Kidney epithelial cell (primary cell): ENCODE measurements at places on chromosomes 12 and 14. TPM values are rescaled to one million over a fixed set of nuclear protein-coding genes. Genes with fewer than 3 reads are reported as not detected.

DNAJC22 gene
- 1.2 and 1.6 TPM in 2 replicates for total RNA-seq

DNA sequence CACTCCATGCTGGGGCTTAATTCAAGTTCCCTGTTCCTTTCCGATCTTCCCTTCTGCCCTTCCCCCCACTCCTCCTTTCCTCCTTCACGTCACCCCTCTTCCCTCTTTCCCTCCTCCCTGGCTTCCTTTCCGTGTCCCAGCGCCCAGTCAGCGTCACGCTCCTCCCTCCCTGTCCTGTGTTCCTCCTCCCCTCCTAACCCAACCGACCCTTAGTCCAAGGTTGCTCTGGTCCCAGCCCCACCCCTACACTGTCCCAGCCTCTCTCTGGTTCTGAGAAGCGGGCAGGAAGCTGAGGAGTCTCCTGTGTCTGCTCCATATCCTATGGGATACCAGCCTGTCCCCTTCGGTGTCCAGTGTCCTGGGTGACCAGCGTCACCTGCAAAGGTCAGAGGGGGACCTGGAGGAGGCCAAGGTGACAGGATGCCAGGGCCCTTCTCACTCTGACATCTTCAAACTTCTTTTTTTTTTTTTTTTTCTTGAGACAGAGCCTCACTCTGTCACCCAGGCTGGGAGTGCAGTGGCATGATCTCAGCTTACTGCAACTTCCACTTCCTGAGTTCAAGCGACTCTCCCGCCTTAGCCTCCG is 56.2 kb upstream of the TSPAN9 start:
- DNase-seq, result no peak

SYT1 gene
- 7.4 and 8.8 TPM in 2 replicates for total RNA-seq

MLF2 gene
- total RNA-seq, result 190 and 216 TPM in 2 replicates

GRCh38 chr14:21263284-21264024 is 5.8 kb downstream of the HNRNPC start:
- DNase-seq, result no peak

CMTM5 gene
- not detected in 2 replicates for total RNA-seq

GPR132 gene
- total RNA-seq, result 1.7 and 1.9 TPM in 2 replicates

GRCh38 chr14:50943943-50944646 is at the start of gene PYGL:
Gene PYGL (minus strand): TSS chr14:50944483. CDS start chr14:50944403, 80 bp downstream.
- DNase-seq, result no peak

- no peak for DNase-seq
Measured at GRCh38 chr14:55136885-55137786, 8.1 kb downstream of the LGALS3 start.

RIMBP2 gene
- total RNA-seq, result 0.50 and 0.82 TPM in 2 replicates

NRDE2 gene
- 9.3 and 18.3 TPM in 2 replicates for total RNA-seq

TEAD4 gene
- total RNA-seq, result 37.9 and 38.6 TPM in 2 replicates

- DNase-seq, result no peak
Measured at GRCh38 chr12:8609061-8609570, 3.5 kb downstream of the AICDA start.

OTUB2 gene
- total RNA-seq, result 6.4 and 8.3 TPM in 2 replicates

DNA sequence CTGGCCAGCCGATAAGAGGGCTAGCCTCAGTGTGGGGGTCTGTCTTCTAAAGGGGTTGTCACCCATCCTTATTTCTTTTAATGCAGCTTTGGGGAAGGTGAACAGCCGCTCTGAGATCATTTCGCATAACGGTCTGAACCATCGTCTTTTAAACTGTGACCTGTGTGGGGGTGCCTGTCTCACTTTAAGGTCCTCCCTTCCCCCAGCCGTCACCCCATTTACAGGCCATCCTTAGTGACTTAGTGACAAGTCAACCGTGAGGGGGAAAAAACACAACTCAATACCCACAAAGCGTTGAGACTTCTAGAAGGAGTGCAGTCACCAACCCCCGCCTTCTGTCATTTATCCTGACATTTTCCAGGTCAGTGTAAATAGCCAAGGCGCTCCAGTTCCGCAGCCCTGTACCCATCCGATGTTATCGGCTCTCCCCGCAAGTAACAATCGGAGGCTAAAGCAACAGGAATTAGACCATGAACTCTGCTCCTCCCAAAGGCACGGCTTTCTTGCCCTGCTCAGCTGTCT is 505 bp upstream of the DENND5B start:
- no peak for DNase-seq

- DNase-seq, result no peak
Measured at GRCh38 chr12:77388445-77389265, 323.3 kb upstream of the E2F7 start.

KLRC3 gene
- total RNA-seq, result not detected in 2 replicates

ESPL1 gene
- total RNA-seq, result 2.2 and 4.0 TPM in 2 replicates

GRCh38 chr14:42980419-42980818 is 1373.7 kb downstream of the LRFN5 start:
- DNase-seq, result no peak

- DNase-seq, result no peak
Measured at GRCh38 chr12:10717410-10717809, 5.7 kb downstream of the YBX3 start.

DNA sequence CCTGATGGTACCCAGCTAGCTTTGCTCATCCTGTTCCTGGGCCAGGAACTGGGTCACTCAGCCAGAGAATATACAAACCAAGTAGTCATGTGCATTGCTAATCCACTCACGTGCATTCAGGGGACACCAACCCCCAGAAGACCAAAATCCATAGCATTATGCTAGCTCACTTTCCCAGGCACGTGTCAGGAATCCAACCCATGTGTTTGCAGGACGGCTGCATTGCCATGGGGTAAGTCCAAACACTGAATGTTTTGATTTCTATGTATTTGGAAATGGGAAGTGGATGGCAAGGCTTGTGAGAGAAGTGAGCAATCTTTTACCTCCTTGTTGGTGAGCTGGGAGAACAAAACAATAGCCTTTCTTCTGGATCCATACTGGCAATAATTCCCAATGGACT is 87.1 kb upstream of the FOXN3 start:
- no peak for DNase-seq

SERPINA10 gene
- not detected in 2 replicates for total RNA-seq

MGAT2 gene
- 38.5 and 45.2 TPM in 2 replicates for total RNA-seq

DNA sequence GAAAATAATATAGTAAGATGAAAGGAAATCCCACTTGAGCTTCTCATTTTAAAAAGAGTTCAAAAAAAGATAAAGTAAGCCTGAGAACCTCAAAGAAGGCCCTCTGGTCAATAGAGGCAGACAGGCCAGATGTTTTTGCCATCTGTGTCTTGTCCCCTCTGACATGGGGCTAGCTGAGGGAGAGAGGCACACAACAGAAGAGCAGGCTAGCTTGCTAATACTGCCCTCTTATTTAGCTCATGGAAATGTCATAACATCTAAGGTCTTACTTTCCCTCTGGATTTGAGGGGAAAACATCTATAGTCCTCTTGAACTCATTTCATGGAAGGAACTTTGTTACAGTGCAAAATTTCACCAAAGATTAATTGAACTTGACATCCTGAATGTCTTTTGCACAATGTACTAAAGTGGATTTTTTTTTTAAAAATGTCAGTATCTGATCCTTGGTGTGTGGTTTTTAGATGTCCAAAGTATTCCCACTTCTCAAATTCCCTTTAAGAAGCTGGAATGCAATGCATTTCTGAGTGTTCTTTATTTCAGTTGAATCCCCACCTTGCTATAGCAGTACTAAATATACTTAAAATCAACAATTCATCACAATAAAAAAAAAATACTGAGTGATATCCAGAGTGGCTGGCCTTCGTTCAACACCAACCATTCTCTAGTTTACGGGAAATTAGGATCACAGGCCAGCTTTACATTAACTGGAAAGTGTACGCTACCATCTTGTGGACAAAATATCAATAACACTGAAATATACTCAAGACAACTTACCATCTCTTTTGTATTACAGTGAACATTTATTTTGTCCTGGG is 176.7 kb downstream of the PAH start:
- DNase-seq, result no peak

HECTD4 gene
- 21.8 and 22.7 TPM in 2 replicates for total RNA-seq

GRCh38 chr14:51988221-51988620 is 1.1 kb upstream of the RTRAF start:
- no peak for DNase-seq

GRCh38 chr14:103129301-103130016 is 6.2 kb downstream of the TNFAIP2 start:
- no peak for DNase-seq

DNA sequence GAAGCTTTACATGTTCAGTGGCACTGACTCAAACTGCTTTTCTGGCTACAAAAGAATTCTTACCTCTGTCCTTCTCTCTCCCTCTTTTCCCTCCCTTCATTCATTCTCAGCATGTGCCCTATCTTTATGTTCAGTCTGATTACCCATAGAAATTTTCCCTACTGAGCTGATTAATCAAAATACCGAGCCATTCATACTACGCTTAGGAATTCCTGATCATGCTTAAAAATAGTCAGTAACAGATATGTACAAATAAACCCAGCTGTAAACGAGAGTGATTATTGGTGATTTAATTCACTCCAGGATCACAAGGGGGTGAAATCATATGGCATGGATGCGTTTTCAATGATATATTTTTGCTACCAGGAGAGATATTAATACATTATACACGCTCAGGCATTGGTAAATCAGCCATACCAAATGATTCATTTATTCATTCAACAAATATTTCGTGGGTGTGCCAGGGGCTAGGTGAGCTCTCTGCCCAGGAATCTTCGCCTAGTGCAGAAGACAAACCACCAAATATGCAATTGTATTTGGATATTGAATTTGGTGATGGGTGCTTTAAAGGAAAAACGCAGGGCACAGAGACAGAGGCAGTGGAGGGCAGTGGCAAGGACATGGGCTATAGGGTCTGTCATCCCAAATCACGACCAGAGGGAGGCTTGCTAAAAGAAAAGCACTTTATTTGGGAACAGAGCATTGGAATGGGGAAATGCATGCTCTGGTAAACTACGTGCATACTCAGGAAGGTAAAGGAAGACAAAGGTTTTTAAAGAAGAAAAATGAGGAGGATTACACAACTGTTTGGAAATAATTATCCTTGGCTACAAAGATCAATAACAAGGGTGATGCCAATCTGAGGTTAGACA is 13.9 kb upstream of the VRK1 start:
- no peak for DNase-seq

SLC6A12 gene
- total RNA-seq, result 2.1 TPM in 1 of 2 replicates, not detected in the other

- DNase-seq, result no peak
Measured at GRCh38 chr12:107801150-107801549, 26.6 kb downstream of the ASCL4 start.

GRCh38 chr12:52444647-52445595 is 7.0 kb downstream of the KRT6B start:
- DNase-seq, result no peak

DNA sequence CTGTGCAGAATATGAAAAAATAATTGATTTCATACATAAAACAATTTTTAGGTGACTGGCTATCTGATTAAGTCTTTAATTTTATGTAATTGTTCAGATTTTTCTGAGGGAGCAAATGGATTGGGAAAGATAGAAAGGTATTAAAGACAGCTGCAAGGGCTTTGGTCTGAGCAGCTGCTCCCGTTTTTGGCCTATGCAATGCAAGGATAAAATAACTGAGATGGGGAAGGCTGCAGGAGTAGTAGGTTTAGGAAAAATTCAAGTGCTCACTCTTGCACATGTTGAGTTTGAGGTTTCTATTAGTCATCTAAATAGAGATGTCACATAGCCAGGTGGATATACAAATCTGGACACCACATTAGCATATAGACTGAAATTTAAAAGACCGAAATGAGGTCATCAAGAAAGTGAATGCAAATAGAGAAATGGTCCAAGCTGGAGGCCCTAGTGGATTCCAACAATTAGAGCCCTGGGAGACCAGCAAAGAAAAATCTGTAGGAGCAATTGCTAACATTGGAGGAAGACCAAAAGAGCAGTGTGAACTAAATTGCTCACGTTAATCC is 144.0 kb downstream of the PPFIA2 start:
- DNase-seq, result no peak

- no peak for DNase-seq
Measured at GRCh38 chr12:69905801-69906200, 80.8 kb downstream of the MYRFL start.

- no peak for DNase-seq
Measured at GRCh38 chr12:103623716-103624115, 36.6 kb downstream of the STAB2 start.

METTL3 gene
- total RNA-seq, result 37.7 and 40.4 TPM in 2 replicates

DNA sequence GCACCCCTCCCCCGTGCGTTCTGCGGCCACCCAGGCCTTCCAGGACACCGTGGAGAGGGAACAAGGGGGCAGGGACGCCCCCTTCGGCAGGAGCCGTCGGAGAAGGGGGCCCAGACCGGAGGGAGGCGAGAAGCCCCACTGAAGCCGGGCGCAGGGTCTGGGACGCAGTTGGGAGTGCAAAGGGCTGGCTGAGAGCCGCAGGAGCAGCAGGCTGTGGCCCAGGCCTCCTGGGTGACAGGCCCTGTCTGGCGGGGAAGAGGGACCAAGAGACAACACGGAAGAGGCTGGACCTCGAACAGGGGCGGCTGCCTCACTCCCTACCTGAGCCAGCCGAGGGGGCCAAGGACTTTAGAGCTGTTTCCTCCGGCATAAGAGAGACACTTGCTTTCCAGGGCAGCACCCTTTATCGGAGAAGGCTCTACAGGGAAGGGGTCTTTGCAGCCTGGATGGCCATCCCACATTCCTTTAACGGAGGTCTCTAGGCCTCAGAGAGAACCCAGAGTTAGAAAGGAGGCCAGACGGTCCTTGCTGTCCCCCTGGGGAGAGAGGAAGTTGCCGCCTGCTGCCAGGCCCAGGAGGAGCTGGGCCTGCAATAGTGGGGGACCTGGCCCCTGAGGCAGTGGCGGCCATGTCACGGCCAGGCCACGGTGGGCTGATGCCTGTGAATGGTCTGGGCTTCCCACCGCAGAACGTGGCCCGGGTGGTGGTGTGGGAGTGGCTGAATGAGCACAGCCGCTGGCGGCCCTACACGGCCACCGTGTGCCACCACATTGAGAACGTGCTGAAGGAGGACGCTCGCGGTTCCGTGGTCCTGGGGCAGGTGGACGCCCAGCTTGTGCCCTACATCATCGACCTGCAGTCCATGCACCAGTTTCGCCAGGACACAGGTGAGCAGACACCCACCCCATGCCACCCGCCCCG is 1.3 kb downstream of the DTX1 start:
- DNase-seq, result no peak

DNA sequence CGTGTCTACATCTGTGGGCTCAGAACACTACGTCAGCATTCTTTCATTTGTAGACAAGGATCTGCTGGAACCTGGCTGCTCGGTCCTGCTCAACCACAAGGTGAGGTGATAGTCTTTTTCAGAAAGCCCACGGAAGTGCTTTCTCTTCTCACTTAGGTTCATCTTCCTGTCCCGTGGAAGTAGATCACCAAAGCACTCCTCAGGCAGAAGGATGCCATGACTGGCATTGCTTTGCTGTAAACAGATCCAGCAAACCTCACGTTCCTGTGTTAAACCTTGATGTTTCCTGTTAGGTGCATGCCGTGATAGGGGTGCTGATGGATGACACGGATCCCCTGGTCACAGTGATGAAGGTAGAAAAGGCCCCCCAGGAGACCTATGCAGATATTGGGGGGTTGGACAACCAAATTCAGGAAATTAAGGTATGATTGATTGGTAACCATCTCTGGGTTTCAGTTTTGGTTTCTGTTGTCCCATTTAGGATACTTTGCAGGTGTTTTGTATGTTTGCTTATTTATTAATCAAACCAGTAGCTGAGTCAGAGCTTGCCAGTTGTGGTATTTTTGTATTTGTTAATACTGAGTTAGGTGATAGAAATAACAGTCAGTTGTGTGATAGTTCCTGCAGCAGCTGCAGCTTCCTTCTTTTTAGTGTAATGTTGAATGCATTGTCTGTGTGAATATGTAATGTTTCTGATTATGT is 7.5 kb downstream of the PSMC1 start:
- DNase-seq, result no peak

PPP1R36 gene
- 0.75 and 1.2 TPM in 2 replicates for total RNA-seq

B4GALNT3 gene
- total RNA-seq, result 5.1 and 6.8 TPM in 2 replicates

- no peak for DNase-seq
Measured at GRCh38 chr14:75628816-75629215, 31.9 kb downstream of the ERG28 start.

GRCh38 chr14:46902837-46903236 is 251.3 kb upstream of the RPL10L start:
- DNase-seq, result no peak
